ENCODE measurements at places on chromosomes 7 and 10.

GRCh38 chr10:129860396-129860795, 103.7 kb downstream of the EBF3 start:
- no peak for DNase-seq

DNA sequence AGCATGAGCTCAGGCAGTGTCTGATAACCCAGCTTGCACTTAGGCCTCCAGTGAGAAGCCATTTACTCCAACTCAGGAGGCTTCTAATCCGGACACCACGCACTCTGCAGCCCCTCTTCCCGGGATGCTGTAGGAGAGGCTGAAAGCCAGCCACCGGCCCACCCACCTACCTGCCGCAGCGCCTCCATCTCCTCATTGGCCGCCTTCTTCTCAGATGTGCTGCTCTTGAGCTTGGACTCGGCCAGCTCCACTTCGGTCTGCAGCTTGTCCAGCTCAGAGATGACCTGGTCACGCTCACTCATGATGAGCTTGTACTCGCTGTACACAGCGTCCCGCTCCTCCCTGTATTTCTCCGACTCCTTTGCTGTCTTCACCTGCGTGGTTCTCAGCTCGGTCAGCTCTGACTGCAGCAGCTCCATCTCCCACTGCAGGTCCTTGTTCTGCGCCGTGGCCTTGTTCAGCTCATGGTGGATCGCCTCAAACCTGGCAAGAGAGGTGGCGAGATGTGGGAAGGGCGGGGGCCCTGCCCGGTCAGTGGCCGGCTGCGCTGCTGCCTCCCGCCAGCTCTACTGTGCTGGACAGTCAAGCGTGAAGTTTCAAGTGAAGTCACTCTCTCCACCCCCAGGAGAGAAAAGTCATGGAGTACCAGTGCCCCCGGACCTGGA, 84.7 kb downstream of the DLG5 start:
- DNase-seq, result no peak

- DNase-seq, result no peak
Observed at GRCh38 chr7:117281562-117281961, 41.3 kb downstream of the WNT2 start.

GRCh38 chr10:34109952-34110702, 705.0 kb downstream of the PARD3 start:
- no peak for DNase-seq

GRCh38 chr7:73395538-73396503, 37.8 kb upstream of the FZD9 start:
- no peak for DNase-seq

- no peak for DNase-seq
Observed at GRCh38 chr10:53396876-53397275, 624.3 kb upstream of the MBL2 start.

GRCh38 chr10:86191686-86192085, 174.9 kb downstream of the GRID1 start:
- DNase-seq, result no peak

- DNase-seq, result no peak
Observed at GRCh38 chr7:621572-622285, 102.1 kb upstream of the PDGFA start.

DNA sequence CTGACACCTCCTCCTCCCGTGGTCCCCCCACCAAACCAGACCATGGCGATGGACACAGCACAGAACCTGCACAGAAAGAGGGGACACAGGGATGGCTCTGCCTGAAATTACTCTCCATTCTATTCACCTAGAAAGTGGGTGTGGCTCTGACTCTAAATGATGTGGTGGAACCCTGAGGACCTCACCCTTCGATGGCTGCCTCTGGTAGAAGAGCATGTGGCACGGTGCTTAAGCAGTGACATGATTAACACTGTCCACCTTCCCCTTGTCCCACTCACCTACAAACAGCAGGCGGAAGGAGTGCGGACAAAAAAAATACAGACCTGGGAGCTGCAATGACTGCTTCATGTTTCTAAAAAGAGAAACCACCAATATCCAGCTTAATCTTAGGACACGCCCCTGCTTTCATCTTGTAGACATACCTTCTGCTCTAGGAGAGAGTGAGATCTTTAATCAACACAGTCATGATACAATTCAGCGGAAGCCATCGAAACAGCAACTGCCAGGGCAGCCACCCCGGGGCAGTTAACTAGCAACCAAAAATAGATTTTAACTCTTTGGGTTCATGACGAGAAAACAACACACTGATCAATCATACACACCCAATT, 11.4 kb downstream of the JCAD start:
- no peak for DNase-seq

DNA sequence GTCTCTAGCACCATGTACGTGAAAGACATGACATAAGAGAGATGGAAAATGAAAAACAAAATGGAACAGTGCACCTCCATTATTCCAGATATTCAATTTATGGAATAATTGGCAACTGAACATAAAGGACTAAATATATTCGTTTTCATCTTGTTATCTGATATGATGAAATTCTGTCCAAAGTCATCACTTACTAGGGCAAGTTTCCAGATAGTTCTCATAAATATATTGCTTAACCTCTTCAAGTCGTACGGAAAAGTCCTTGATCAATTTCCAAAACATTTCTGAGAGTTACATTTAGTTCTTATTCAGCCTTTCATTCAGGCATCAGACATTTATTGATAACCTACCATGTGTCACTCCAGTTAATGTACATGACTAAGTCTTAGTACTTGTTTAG, 185.2 kb downstream of the HGF start:
- no peak for DNase-seq

- no peak for DNase-seq
Observed at GRCh38 chr7:88540012-88540411, 219.5 kb upstream of the ZNF804B start.

GRCh38 chr10:119441921-119442757, 100.4 kb downstream of the RGS10 start:
- DNase-seq, result peak; percentile 18

DNA sequence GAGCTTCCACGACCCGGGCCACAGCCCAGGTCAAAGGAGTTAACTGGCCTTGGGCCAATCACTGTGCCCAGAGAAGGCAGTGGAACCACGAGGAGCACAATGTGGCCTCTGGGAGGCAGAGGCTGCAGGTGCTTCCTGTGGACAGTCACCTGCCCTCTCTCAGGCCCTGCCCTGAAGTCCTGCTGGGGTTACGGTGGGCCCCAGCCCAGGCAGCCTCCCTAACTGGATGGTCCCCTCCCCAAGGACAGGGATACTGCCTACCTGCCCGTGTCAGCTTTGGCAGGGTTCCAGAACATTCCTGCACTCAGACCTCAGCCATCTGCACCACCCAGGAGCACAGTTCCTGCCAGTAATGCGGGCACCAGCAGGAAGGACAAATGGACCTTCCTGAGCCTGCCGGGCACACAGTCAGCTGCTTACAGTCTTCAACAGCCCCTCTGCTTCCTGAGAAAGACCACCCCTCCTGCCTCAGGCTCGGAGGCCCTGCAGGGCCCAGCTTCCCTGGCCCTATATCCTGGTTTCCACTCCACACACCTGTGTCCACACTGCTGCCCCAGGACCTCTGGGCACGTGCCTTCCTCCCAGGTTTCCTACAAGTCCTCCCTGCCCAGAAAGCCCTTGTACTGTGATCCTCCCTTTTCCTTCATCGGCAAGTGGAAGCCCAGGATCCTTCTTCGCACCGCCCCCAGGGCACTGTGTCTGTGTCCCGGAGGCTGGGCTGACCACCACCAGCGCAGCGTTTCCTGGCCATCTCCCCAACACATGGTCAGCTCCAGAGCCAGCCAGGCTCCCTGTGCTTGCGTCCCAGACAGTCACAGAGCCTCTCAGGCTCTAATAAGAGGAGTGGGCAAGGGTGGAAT, 23.3 kb downstream of the WDR86 start:
- no peak for DNase-seq

- no peak for DNase-seq
Observed at GRCh38 chr7:1709281-1709680, 39.2 kb downstream of the ELFN1 start.

DNA sequence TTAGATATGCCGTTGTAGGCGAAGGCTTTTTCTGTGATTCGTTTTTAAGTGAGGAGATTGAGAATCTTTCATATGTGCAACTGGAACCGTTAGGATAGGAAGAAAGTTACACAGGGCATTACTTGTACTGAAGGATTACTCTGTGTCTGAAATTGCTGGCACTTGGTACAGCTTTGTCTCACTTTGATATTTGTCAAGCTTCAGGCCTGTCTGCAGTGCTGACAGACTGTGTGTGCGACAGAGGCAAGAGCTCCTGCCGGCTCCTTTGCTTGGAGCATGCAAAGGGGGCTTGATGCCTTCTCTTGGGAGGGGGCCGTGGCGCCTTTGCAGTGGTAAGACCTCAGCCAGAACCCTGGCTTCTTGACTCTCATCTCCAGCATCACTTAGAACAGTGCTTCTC, 45.8 kb downstream of the CCNY start:
- DNase-seq, result no peak

GRCh38 chr7:47747160-47747559, 165.2 kb upstream of the TNS3 start:
- no peak for DNase-seq

- DNase-seq, result no peak
Observed at GRCh38 chr7:16080131-16080530, 341.2 kb downstream of the CRPPA start.

GRCh38 chr10:1187855-1188557, 131.8 kb downstream of the WDR37 start:
- DNase-seq, result no peak

GRCh38 chr7:17534348-17534747, 235.9 kb downstream of the AHR start:
- DNase-seq, result no peak

- DNase-seq, result peak; percentile 21
Observed at GRCh38 chr7:132783824-132784223, 207.6 kb upstream of the PLXNA4 start.
